Right cardiac atrium (tissue), 5 donors: ENCODE measurements at places on chromosomes 7 and 10.

DNA sequence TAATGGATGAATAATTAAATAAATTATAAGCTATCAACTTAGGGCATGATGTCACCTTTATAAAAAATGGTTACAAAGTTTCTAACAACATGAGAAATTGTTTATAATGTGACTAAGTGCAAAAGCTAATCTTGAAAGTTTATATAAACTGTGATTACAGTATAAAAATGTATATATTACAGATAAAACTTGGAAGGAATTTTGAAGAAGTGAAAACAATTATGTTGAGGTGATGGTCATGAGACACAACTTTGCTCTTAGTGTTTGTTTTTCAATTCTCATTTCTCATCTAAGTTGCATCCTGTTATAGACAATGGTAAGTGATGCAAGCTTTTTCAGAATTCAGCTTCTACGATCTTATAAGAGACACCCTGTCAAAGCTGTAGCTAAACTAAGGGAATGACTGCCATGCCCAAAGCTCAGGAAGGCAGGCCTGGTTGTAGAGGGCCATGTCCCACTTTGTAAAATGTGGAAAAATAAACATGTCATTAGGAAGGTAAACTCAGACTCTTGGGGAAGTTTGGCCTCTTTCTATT is 23.9 kb downstream of the MACC1 start:
- no peak for DNase-seq

DNA sequence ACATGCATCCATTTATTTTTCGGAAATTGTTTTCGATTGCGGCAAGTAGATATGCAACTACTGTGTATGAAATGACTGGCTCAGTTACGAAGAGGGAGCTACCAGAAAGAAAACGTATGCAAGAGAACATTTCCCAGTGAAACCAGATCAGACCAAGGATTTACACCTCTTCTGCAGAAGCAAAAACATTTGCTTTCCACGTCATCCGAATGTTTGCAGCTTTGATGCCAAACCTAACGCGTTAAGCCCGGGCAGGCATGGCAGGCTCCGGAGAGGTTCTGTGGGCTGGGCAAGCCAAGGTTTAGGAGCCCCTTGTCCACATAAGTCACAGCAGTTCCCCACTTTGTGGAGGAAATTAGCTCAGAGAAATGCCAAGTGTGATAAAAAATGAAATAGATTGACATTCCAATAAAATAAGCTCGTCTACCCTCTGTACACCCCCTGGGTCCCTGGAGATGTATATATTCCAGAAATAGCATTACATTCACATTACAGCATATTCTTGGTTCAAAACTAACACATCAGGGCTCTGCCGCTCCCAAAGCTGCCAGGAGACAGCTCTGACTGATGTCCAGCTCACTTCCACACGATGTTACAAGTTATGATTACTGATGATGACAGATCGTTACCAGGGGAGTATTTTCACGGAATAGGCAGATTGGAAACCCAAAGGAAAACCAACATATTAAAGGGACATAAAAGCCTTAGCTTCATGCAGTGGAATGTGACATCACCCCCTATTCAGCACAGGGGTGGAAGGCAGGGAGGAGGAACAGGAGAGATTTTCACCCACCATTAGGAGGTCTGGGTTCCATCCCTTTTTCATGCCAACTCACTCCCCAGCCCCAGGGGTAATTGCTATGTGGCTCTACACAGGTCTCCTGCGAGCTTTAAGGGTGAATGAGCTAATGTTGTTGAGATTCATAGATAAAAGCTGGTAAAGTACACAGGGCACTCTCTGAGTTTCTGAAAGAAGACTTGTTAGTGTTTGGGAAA is 81.5 kb downstream of the LYZL1 start:
- no peak for DNase-seq

- DNase-seq: no peak
These were observed 20.3 kb downstream of the NACAD start for GRCh38 chr7:45068236-45069023.

DNA sequence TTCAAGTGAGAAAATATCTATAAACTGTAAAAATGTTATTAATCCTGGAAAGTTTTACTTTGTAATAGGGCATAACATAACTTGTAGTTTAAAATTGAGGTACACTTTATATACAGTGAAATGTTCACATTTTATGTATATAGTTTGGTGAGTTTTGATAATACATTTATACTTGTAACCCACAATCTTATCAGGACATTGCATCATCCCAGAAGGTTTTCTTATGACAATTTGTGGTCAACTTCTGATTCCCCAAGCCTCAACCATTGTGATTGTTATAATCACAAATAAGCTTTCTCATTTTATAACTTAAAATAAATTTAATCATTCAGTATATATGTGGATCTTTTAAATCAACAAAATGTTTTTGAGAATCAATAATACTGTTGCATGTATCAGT is 151.1 kb downstream of the TFPI2 start:
- no peak for DNase-seq

GRCh38 chr10:125149036-125149679 is 11.2 kb downstream of the CTBP2 start:
- DNase-seq: peak; percentile 73

- no peak for DNase-seq
These were observed 105.1 kb downstream of the NRP1 start for GRCh38 chr10:33229252-33229948.

GRCh38 chr10:59324597-59324996 is 37.8 kb downstream of the FAM13C start:
- DNase-seq: no peak

GRCh38 chr10:13683017-13683416 is 96.3 kb downstream of the PRPF18 start:
- no peak for DNase-seq

- no peak for DNase-seq
These were observed 18.0 kb upstream of the STN1 start for GRCh38 chr10:103936022-103936421.

- DNase-seq: no peak
These were observed 380.6 kb downstream of the PHTF2 start for GRCh38 chr7:78179211-78179610.

- no peak for DNase-seq
These were observed 10.0 kb downstream of the DNAJC1 start for GRCh38 chr10:21993360-21994001.

- DNase-seq: no peak
These were observed 48.2 kb upstream of the ZMIZ1 start for GRCh38 chr10:79020605-79021004.

DNA sequence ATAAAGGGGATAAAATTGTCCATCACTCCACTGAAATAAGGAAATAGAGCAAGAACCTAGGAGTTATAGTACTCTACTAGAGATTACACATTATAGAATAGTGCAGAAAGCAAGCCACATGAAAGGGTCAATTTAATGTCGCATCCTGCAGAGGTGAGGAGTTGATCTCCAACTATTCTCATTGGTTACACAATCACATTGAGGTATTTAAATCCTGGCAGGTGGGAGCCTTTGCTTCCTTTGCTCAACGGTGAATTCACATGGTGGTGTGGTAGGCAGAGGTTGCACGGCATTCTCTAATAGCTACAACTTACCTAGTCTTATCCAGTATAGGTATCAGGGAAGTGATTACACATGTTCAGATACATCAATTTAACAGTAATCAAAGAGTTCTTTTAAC is 198.4 kb upstream of the TCF7L2 start:
- no peak for DNase-seq
